ENCODE measurements at places on chromosomes 2 and 18. TPM values are rescaled to one million over a fixed set of nuclear protein-coding genes. Genes with fewer than 3 reads are reported as not detected.

- DNase-seq: no peak
Observed at GRCh38 chr2:190881084-190881597, 520 bp downstream of the GLS start.

DNA sequence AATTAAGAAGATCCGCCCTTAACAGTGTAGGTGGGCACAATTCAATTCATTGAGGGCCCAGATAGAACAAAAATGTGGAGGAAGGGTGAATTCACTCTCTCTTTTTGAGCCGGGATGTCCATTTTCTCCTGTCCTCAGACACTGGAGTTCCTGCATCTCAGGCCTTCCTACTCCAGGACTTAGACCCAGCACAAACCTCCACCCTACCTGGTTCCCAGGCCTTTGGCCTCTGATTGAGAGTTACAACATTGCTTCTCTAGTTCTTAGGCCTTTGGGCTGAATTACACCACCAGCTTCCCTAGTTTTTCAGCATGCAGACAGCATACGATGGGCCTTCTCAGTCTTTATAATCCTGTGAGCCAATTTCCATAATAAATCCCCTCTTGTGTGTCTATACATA, 87.8 kb upstream of the TMEM17 start:
- DNase-seq: no peak

GRCh38 chr2:46294176-46294836, 2.9 kb upstream of the EPAS1 start:
- DNase-seq: peak; percentile 74

The INSIG2 gene
- total RNA-seq: 22.7 TPM

The CD207 gene
- total RNA-seq: not detected

The DAW1 gene
- total RNA-seq: not detected

- no peak for DNase-seq
Observed at GRCh38 chr18:75211626-75211952, 992 bp downstream of the TSHZ1 start.

The CELF4 gene
- 1.8 TPM for total RNA-seq

- no peak for DNase-seq
Observed at GRCh38 chr2:75729861-75730260, 19.1 kb upstream of the GCFC2 start.

All from neural progenitor cell (in vitro differentiated cells).